ENCODE measurements at places on chromosomes 5 and 9.

- DNase-seq = no peak
Measured at GRCh38 chr5:75656311-75657003, 45.2 kb downstream of the ANKDD1B start.

GRCh38 chr5:159182691-159183090 lies 26.7 kb downstream of the RNF145 start:
- no peak for DNase-seq

DNA sequence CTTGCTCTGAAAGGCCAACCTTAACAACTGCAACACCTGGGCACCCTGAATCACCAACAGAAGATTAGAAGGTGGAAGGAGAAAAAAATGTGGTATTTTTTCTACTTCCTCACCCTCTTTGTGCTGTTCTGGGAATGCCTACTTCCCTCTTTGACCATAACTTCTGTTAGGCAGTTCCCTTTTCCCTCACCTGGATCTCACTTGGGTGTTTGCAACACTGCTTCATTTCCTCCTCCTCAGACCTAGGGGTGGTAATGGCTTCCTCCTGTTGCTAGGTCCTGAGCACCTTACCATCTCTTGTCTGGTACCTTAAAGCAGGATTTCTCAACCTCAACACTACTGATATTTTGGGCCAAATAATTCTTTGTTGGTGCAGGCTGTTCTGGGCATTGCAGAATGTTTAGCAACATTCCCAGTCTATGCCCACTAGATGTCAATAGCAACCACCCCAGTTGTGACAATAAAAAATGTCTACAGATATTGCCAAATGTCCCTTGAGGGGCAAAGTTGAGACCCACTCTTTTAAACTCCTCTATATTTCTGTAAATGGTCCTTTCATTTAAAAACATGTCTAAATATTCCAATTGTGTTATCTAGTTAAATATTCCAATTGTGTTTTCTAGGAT lies 300.0 kb upstream of the VLDLR start:
- no peak for DNase-seq

GRCh38 chr9:8011974-8012373 lies 212.4 kb upstream of the DMAC1 start:
- no peak for DNase-seq

DNA sequence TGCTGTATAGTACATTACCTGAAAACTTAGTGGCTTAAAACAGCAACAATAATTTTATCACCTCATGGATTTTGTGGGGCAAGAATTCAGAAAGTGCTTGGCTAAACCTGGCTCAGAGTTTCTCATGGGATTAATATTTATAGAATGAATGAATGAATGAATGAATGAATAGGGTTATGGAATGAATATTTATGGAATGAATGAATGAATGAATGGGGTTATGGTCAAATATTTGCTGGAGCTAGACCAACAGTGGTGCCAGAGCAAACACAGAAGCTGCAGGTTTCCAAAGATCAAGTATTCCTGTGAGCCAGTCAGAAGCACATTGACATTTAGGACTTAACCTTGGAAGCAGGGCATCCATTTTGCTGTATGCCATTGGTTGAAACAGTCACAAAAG lies 35.7 kb downstream of the PLPPR1 start:
- no peak for DNase-seq

GRCh38 chr9:76115982-76116646 lies 225.6 kb downstream of the PCSK5 start:
- no peak for DNase-seq

DNA sequence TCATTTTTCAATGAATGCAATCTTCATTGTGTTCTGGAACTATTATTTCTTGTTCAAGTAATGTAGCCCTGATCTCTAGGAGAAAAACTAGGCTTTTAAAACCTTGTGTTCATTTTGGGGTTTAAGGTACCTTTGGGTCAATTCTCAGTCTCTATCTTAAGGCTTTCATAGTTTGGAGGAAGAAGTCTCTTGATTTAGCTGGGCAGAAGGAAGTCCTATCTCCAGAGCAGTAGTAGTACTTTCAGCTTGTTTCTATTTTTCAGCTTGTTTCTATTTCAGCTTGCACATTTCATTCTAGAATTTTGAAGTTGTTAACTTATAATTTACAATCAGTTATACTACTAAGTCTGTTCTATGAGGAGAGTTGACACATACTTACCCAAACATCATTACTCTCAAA lies 15.2 kb downstream of the CSNK1G3 start:
- DNase-seq = no peak

DNA sequence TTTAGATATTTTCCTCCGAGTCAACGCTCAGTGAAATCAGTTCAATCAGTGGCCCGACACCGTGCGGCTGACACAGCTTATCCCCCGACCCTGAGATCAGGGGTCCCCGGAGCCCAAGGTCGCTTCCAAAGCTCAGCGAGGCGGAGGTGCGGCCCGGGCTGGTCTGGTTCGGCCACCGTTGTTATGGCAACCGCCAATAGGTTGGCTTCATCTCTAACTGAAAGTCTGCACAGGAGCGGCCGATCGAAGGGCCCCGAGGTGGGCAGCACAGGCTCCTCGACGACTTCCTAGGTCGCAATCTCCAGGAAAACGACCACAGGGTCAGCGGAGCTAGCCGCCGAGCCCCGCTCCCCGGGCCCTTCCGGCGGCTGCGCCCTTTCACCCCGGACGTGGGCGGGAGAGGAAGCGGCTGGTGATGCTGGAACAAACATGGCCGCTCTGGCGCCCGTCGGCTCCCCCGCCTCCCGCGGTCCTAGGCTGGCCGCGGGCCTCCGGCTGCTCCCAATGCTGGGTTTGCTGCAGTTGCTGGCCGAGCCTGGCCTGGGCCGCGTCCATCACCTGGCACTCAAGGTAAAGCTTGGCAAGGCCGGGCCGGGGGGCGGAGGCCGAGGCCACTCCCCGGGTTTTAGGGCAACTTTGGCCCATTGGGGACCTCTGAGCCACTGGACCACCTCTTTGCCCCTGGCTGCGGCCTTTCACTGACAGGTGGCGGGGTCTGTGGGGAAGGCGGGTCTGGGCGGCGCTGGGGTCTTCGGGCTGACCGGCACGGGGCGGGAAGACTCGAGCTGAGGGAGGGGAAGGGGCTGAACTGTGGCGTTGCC lies at the start of gene GPR107:
TSS of gene GPR107 (plus strand) at position 403 of the 821 bp plus-strand sequence. CDS start at position 430, 27 bp downstream.
- DNase-seq = peak; percentile 59

DNA sequence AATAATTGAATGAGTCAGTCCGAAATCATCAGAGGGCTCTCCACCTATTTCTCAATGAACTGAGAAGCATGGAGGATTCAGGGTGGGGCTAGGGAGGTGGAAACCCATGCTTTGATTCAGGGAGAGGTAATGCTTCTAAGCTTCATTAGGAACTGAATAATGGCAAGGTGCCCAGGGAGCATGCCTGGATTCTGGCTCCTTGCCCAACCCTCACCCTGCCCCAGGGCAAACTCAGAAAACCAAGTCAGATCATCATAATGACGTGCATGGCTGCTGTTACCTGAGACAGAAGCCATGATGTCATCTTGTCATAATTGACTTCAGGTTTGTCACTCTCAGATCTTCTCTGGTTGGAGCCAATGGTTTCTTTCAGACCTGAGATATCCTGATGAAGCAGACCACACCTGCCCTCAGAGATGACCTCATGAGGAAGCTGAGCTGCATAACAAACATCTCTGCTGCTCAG lies 199.6 kb downstream of the SYK start:
- peak; percentile 92 for DNase-seq

- no peak for DNase-seq
Measured at GRCh38 chr5:77379558-77380061, 112.5 kb downstream of the WDR41 start.

GRCh38 chr9:3215658-3216057 lies 310.1 kb downstream of the RFX3 start:
- DNase-seq = no peak

DNA sequence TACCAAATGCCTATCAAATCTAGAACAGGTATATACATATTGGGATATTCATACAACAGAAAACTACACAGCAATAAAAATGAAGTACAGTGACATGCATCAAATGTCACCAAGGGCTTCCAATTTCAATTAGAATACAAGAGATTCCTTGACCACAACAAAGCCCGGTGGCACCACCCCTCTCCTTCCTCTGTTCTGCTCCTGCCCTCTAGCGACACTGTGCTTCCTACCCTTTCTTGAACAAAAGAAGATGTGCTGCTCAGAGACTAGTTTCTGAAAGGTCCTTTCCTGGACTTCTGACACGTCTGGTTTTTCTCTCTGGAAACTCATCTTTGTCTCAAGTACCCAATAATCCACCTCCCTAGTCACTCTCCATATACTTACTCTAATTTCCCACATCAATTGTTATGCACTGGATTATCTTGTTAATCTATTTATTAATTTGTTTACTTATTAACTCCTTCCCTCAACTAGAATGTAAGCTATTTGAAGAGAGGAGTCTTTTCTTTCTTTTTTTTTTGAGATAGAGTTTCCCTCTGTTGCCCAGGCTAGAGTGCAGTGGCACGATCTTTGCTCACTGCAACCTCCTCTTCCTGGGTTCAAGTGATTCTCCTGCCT lies 70.4 kb upstream of the CTSV start:
- DNase-seq = peak; percentile 64

GRCh38 chr5:89570557-89570956 lies 687.6 kb upstream of the MEF2C start:
- no peak for DNase-seq

GRCh38 chr5:172626031-172626581 lies 15.0 kb upstream of the NEURL1B start:
- DNase-seq = no peak
